ENCODE measurements at places on chromosomes 3 and 15.

GRCh38 chr3:140469491-140469890 lies 208.4 kb upstream of the TRIM42 start:
- DNase-seq, result no peak

GRCh38 chr3:154779571-154779970 lies 300.5 kb upstream of the MME start:
- DNase-seq, result no peak

DNA sequence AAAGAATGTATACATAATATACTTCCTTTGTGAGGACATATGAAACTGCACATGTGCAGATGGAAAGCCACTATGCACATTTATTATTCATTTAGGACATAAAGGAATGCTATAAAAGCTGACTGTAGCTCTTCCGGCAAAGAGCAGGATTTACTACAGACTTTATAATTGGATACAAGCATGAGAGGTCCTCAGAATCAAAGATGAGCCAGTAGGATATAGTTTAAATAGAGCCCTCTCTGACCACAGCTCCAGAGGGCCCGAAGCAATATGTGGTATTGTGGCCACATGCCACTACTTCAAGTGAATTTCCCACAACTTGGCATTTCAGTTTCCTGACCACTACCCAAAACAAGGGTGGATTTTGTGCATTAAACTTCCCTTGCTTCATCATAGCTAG lies 140.9 kb downstream of the ATP8B4 start:
- no peak for DNase-seq

GRCh38 chr3:59758672-59759071 lies 708.8 kb upstream of the CFAP20DC start:
- DNase-seq, result no peak

DNA sequence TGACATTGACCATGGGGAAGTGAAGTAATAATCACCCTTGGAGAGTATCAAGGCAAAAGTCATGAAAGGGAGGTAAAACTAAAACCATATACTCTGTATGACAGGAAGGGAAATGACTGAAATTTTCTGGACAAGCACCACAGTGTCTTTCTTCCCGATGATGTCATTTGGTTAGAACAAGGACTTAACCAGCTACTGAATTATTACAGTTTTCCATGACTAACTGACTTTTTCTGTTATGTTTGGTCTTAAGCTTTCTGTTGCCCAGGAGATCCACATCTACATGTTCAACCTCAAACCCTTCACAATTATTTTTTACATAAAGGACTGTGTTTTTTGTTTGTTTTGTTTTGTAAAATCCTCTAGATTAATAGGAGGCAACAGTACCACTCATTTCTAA lies 191.9 kb upstream of the IL12A start:
- no peak for DNase-seq

DNA sequence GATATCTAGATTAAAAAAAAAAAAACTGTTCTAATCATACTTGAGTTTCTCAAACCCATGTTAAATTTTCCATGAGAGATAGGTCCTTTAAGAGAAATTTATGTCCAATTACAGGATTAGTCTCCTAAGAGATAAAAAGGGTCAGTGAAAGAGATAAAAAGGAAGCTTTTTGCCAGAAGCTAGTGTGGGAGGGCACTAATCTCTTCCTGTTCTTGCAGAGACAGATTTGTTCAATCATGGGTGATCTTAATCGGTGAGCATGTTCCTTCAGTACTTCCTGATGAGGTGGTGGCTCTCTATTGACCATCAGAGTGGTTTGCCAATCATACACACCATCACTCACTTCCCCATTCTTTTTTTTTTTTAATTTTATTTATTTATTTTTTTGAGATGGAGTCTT lies 16.9 kb upstream of the LPP start:
- DNase-seq, result no peak

DNA sequence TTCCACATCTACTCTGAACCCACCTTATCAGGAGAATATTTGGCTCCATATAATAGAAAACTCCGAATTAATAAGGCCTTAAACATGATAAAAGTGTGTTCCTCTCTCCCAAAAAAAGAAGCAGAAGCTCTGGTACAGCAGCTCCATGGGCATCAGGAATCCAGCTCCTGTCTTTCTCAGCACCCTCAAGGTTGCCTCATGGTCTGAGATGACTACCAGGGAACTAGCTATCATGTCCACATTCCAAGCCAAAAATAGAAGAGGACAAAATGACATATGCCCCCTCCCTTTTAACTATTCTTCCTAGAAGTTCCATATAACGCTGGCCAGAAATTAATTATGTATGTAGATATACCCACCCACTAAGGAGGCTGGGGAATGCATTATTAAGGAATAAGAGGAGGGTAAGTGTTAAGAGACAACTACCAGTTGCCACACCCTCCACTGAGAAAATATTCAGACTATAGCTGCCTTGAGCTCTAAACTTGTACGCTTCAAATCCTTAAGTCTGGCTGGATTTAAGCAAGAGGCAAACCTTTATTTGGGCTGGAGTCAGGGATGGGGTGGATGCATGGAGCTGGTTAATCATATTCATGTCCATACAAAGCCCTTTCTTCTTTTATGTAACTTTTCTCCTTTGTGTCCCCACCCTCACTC lies 35.8 kb upstream of the CTDSPL start:
- no peak for DNase-seq

DNA sequence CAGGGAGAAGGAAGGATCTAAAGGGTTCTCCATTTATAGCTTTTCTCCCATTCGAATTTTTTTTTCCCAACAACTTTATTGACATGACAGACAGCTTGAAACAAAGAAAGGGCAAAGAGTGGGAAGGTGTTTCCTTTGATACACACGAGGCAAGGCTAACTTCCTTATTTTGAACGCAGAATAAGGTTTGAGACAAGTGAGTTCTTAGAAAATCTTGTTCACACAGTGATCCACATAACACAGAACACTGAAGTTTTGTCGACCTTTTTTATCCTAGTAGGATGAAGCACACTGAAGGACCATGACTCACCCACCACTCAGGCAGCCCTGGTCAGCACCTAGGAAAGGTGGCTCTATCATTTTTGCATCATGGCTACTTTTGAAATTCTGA lies 425.8 kb upstream of the MDFIC2 start:
- no peak for DNase-seq

GRCh38 chr3:85846940-85847339 lies 888.2 kb downstream of the CADM2 start:
- DNase-seq, result no peak

GRCh38 chr3:44992555-44993470 lies 16.8 kb downstream of the EXOSC7 start:
- DNase-seq, result no peak

GRCh38 chr15:70775160-70775559 lies 11.8 kb upstream of the UACA start:
- no peak for DNase-seq

DNA sequence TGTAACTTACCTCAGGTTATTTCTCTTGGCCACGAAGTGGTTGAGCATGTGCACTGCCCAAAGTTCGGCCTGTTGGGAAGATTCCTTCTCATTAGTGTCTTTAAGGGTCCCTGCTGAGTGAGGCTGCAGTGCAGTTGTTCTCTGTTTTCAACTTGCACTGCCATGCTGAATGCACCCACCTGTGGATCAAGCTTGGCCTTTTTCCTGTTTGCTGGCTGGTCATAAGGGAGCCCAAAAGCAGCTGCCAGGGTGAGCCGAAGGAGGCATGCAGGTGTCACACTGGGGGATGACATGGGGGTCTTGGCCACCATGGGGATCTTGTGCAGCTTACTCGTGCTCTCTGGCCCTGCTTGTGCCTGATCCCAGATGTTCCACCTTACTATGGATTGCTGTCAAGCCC lies 46.1 kb upstream of the RAF1 start:
- DNase-seq, result no peak

DNA sequence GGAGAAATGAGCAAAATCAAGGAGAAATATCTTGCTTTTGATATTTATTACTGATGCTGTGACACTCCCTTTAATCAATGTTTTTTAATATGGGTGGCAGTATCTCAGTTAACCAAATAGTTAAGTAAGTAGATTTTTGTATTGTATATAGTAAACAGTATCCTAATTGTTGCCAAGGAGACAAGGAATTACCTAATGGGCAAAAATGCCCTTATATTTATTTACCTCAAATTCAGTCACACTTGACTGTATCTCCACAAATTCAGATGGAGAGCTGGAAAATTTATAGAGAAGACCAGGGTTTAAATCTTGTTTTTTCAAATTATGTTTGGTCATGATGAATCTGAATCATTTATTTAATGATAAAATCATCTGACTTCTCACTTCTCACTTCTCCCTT lies 3.6 kb upstream of the CHD2 start:
- DNase-seq, result no peak

GRCh38 chr3:38640661-38641452 lies 8.6 kb downstream of the SCN5A start:
- no peak for DNase-seq

- DNase-seq, result peak; percentile 53
Observed at GRCh38 chr15:65832549-65833364, 36.5 kb upstream of the RAB11A start.

DNA sequence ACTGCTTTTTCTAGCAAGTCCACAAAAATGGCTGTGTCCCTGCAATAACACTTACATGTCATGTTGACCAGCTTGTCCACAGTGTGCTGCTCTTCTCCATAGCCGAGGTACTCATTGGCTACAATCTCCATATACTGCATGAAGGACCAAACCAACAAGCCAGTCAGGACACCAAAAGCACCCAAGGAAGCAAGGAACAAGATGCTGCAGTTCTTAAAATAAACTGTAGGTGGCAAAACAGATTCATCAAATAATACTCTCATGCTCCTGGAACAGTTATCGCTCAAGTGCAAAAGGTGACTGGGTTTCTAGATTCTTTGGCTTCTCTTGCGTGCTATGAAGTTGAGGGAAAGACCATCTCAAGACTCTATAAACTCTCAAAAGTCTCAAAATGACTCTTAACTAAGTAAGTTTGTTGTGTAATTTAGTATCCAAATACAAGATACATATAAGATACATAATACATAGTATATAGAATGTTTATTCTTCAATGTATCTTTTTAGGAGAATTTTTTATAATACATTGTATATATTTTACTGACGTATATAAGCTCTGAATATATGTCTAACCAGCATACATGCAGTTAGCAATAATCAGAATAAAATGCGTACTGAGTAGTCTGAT lies 57.0 kb downstream of the NEK10 start:
- DNase-seq, result peak; percentile 5

DNA sequence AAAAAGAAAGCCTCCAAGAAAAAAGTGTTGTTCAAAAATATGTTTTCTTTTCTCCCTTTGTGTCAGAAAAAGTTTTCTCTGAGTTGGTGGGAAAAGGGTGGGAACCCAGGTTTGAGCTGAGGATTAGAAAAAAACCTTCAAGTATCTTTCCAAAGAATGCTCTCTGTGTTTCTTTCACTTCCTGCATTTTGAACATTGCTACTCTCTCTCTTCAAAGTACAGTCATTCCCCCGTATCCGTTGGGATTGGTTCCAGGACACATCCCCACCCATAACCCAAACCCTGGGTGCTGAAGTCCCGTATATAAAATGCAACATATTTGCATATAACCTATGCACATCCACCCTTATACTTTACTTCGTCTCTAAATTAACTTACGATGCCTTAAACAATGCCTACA lies 139.6 kb downstream of the TMCO5A start:
- DNase-seq, result no peak

GRCh38 chr3:184198509-184198908 lies 12.5 kb downstream of the ABCF3 start:
- DNase-seq, result no peak

- DNase-seq, result no peak
Observed at GRCh38 chr3:191356631-191357439, 26.5 kb upstream of the UTS2B start.

DNA sequence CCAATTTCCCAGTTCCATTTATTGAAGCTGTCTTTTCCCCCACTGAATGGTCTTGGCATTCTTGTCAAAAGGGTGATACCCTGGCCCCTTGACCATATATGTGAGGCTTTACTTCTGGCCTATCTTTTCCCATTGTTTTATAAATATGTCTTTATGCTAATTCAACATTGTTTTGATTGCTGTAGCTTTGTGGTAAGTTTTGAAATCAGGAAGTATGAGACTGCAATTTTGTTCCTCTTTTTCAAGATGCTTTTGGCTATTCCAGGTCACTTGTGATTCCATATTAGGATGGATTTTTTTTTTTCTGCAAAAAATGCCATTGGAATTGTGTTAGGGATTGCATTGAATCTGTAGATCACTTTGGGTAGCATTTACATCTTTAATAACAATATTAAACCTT lies 141.2 kb upstream of the MANF start:
- no peak for DNase-seq

GRCh38 chr3:62238003-62238402 lies 135.3 kb downstream of the FEZF2 start:
- no peak for DNase-seq

- DNase-seq, result no peak
Observed at GRCh38 chr15:101059381-101060341, 140.5 kb downstream of the LRRK1 start.

- peak; percentile 47 for DNase-seq
Observed at GRCh38 chr3:10783360-10784351, 32.4 kb upstream of the SLC6A11 start.

GRCh38 chr3:45479621-45480035 lies 91.3 kb downstream of the LARS2 start:
- DNase-seq, result no peak

DNA sequence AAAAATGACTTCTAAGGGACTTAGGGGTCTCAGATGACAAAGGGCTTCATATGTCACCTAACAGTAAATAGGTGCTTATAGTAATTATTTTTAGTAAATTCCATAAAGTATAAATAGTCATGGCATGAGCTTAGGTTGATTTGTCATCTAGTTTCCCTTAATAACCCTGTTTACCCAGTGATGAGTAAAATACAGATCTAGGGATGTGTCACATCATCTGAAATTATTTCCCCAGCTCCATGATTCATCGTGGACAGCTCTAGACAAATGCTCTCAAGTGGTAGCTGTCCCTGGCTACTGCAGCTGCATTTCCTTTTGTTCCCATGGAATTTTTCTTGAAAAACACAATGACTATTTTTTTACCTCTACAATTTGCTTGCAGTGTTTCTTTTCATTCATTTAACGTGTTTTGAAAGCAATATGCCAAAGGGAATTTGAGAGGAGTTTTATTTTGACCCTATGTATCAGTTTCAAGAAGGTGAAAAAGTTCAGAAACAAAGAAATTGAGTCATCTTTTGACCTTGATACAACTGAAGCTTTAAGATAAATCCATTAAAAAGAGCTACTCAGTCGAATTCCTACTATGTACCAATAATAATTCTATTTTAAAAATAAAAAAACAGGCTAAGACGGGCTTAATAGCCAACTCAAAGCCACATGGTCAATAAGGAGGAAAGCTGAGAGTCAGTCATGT lies 241.6 kb downstream of the KCNMB2 start:
- DNase-seq, result no peak

DNA sequence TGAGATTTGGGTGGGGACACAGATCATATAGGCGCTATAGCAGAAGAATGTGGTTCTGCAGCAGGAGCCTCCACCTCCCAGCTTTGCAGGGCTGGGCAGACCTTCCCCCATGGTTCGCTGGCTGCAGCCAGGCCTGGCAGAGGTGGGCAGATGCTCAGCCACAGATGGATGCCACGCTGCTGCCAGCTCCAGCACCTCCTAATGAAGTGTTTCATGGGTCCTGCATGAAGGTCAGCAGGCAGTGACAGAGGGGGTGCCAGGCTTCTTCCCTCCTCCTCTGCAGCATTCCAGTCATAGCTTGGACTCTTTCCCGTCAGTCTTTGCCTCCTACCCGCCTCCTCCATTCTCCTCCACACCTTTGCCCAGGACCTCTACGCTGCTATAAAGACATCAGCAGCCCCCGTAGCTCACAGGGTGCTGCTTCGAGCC lies 85.9 kb downstream of the SLCO3A1 start:
- no peak for DNase-seq

GRCh38 chr3:15443826-15444524 lies 16.6 kb downstream of the EAF1 start:
- no peak for DNase-seq

All from stimulated activated CD4-positive, alpha-beta T cell treated with anti-CD3 and anti-CD28 coated beads, Interleukin-4, amount 100 ng/mL, for 24 hours (primary cell).